ENCODE measurements at places on chromosomes 16 and 17.

GRCh38 chr17:15883617-15884111 lies 61.3 kb upstream of the ADORA2B start:
- DNase-seq = no peak

DNA sequence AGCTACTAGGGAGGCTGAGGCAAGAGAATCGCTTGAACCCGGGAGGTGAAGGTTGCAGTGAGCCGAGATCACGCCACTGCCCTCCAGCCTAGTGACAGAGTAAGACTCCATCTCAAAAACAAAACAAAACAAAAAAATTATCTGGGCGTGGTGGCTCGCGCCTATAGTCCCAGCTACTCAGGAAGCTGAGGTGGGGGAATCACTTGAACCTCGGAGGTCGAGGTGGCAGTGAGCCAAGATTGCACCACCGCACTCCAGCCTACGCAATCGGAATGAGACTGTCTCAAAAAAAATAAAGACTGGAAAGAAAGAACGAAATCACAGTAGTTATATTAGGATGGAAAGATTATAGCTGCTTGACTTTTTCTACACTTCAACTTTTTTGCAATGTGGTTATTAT lies 18.9 kb downstream of the COG1 start:
- DNase-seq = peak; percentile 36

- no peak for DNase-seq
Observed at GRCh38 chr16:64617836-64618476, 503.9 kb downstream of the CDH11 start.

DNA sequence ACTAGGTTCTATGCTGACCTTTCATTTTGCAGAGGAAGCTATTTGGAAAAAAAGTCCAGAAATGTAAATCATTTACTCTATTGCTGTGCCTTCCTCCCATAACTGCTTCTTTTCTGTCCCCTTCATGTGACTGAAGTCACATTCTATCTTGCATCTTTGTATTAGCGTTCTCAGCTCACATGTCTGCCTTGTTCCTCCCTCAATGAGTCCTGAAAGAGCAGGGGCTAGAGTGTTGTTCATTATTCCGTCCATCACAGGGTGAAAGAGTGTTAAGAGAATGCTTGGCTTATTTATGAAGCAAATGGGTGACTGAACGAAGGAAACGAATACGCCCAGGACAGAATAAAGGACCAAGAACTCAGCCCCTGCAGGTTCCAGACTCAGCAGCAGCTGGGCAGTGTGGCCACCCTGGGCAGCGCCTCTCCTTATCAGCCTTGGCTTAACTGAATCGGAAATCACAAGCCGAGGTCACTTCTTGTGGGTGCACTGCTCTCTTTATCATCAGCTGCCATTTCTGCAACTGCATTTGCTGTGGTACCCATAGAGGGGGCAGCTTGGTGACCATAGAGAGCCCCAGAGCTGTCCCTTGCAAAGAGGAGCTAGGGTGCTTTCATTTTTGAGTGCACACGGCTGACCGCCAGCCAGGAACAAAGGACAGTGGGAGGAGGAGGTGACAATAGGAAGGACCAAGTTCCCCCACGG lies 1.8 kb upstream of the PIK3R6 start:
- DNase-seq = no peak

DNA sequence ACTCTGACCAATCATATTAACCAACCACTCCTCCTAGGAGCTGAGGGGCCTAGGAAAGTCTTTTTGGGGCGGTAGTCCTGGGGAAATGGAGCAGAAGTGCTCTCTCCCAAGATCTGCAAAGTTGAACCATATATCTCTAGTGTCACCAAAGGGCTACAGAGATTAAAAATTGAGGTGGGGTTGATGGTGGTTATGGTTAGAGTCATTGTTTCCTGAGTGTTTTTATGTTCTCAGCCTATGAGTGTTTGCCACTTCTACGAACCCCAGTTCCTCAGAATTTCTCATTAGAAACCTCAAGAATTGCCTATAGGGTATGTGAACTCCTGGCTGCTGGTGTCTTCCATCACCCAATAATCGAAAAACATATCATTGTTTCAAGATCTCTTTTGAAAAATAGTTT lies 217.8 kb downstream of the CDRT15L2 start:
- no peak for DNase-seq

- no peak for DNase-seq
Observed at GRCh38 chr16:56042416-56042815, 148.9 kb upstream of the GNAO1 start.

DNA sequence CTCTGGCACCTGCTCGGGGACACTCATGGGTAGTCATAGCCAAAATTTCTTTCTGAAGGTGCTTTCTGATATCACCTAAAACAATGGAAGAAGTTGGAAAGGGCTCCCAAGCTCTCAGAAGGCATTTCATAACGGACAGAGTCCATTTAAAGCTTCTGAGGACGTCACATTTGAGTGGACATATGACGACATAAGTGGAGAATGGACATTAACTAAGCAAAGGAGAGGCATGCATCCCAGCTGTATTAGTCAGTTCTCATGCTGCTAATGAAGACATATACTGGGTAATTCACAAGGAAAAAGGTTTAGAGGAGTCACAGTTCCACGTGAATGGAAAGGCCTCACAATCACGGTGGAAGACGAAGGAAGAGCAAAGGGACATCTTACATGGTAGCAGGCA lies 260.2 kb upstream of the DYNLRB2 start:
- DNase-seq = no peak

- DNase-seq = no peak
Observed at GRCh38 chr17:18992454-18993130, 12.0 kb downstream of the FAM83G start.

DNA sequence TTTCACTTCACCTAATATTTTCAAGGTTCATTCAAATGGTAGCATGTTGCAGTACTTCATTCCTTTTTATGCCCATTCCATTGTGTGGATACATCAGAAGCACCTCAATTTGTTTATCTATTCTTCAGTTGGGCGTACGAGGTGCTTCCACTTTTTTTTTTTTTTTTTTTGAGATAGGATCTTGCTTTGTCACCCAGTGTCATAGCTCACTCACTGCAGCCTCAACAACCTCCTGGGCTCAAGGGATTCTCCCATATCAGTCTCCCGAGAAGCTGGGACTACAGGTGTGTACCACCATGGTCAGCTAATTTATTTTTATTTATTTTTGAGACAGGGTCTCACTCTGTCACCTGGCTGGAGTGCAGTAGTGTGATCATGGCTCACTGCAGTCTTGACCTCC lies 22.5 kb upstream of the SPNS3 start:
- no peak for DNase-seq
